ENCODE measurements at places on chromosomes 5 and 9. TPM values are rescaled to one million over a fixed set of nuclear protein-coding genes. Genes with fewer than 3 reads are reported as not detected.

IFNA21 gene
- not detected for total RNA-seq

DNA sequence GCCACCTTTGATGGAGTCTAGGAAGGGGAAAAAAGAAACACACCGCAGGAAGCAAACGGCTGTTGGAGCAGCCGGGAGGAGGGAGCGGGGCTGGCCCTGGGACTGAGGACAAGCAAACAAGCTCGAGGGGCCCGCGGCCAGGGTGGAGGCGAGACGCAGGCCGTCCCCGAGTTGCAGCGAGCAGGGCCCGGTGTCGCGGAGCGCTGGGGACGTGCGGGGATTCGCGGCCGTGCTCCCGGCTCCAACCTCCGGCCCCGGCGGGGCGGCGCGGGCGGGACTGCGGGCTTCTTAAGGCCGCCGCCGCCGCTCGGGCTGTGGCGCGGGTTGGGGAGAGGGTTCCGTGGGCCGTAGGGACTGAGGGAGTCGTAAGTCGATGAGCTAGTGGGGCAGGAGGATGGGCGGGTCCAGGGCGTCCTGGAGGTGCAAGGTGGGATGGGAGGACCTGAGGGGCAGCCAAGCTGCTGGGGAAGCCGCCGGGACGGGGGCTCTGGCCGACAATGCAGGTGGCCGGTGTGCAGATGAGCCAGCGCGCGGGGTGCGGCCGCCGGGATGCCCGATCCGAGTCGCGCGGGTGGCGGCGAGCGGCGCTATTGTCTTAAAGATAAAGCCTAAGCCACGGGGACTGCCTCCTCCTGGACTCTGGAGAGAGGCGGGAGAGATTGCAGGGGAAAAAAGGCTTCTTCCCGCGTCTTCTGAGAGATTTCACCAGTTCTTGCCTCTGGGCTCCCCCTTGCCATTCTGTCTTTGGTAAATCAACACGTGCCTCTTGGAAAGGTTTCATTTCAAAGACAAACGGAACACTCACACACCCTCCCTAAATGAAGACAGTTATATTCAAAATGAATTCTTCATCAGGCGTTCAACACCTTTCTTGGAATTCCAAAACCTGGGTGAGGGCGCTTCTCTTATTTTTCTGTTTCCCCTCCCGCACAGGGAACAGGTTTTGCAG lies 1.6 kb upstream of the HAPLN1 start:
- peak; percentile 65 for DNase-seq

- DNase-seq = no peak
Observed at GRCh38 chr5:14753292-14753691, 88.8 kb downstream of the OTULIN start.

DNA sequence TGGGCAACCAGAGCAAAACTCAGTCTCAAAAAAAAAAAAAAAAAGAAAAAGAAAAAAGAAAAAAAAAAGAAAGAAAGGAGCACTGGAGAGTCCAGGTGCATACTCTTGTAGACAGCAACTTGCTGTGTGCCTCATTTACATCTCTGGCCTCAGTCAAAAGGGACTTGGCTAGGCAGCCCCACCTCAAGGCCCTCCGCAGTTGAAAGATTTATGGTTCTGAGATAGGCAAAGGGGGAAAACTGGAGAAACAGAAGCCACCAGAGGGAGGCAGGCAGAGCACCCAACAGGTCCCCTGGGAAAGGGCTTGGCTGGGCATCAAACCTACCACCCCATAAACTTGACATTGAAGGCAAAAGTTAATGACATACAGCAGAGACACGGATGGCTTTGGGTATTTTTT lies 6.1 kb downstream of the ORM2 start:
- no peak for DNase-seq

DNA sequence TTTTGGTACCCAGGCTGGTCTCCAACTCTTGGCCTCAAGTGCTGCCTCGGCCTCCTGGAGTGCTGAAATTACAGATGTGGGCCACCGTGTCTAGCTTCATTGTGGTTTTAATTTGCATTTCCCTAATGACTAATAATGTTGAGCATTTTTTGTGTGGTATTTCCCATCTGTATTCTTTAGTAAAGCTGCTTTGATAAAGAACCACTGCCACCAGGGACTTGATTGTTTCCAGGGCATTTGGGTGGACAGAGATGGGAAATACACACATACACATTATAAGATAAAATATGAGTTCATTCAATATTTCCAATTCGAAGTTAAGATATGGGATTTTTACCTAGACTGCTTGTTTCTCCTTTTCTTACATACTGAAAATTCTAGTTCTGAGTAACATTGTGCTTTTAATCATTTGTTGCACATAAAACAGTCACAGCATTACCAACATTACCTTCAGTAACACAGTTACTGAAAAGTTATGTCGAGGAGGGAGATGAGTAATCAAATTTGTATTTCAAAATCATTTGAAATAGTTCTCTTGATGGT lies 28.9 kb downstream of the HABP4 start:
- DNase-seq = no peak

DNA sequence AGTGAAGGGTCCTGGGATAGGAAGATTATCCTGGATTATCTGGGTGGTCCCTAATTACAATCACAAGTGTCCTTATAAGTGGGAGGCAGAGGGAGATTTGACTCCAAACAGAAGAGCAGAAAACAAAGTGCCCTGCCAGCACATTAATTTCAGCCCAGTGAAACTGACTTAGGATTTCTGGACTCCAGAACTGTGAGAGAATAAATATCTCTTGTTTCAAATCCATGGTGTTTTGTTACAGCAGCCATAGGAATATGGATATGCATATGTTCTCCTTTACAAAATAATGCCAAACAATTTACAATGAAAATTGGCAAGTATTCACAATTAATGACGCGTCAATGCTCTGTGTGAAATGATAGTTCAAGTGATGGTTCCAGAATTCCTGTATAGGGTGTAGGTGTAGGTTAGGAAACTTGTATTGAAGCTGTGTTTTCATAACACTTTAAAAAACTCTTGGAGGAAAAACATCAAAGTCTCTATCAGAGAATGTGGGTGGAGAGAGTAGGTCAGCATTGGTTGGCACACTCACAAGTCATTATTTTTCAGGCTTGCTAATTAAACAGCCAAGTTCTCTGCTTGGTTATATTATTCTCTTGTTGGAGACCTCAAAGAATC lies 19.9 kb upstream of the PLPP1 start:
- DNase-seq = no peak

DNA sequence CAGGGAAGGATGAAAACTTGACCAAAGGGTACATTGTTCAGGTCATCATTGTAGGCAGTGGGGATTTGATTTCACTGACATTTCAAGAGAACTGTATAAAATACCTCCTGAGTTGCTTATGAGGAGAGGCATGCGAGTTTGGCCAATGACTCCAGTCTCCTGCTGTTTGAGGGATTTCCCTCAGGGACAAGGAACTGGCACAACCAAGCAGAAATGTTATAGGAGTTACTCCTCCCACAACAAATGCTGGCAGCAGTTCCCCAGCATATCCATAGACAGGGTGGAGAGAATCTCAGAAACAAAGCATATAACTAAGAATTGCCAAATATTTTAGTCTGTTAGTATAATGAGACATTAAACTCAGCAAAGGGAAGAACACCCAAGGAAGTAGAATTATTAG lies 47.2 kb upstream of the FBXL7 start:
- no peak for DNase-seq

GRCh38 chr9:406886-407654 lies 192.4 kb downstream of the DOCK8 start:
- DNase-seq = no peak

COX7C gene
- total RNA-seq = 538 TPM

- no peak for DNase-seq
Observed at GRCh38 chr5:18111906-18112465, 477.7 kb downstream of the TAF11L14 start.

- DNase-seq = no peak
Observed at GRCh38 chr9:2838371-2839000, 5.4 kb downstream of the PUM3 start.

TMEM252 gene
- total RNA-seq = not detected

MAPK9 gene
- total RNA-seq = 36.1 TPM

CCNO gene
- not detected for total RNA-seq

- no peak for DNase-seq
Observed at GRCh38 chr5:138515556-138516245, 27.3 kb downstream of the ETF1 start.

GABRB2 gene
- total RNA-seq = 0.21 TPM

GPR150 gene
- not detected for total RNA-seq

MLANA gene
- not detected for total RNA-seq

PCDHA4 gene
- total RNA-seq = 9.0 TPM

DOCK8 gene
- total RNA-seq = 0.58 TPM

GRCh38 chr5:117010574-117010973 lies 436.0 kb upstream of the SEMA6A start:
- DNase-seq = no peak

PFN3 gene
- not detected for total RNA-seq

GRCh38 chr9:19630760-19631159 lies 158.1 kb downstream of the SLC24A2 start:
- no peak for DNase-seq

- no peak for DNase-seq
Observed at GRCh38 chr9:88804254-88804596, 187.0 kb upstream of the S1PR3 start.

- no peak for DNase-seq
Observed at GRCh38 chr5:115168829-115169486, 750 bp downstream of the TRIM36 start.

PCDH12 gene
- 0.25 TPM for total RNA-seq

DNA sequence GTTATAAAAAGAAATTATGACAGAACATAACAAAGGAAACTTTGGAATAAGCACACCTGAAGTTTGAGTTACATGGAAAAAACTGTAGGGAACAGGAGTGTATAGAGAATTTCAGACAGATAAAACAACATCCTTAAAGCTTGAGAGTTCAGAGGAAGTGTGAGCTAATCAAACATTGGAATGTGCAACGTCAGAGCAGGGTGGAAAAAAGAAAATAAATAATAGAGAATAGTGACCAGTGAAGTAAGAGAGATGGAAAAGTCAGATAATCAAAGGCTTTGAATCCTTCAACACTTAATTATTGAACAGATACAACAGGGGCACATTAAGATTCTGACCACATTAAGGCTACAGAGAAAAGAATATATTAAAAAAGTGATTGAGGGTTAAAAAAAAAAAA lies 128.5 kb upstream of the CDH10 start:
- no peak for DNase-seq

PCDHB3 gene
- total RNA-seq = 5.7 TPM

- DNase-seq = no peak
Observed at GRCh38 chr9:27117489-27118135, 8.6 kb downstream of the TEK start.

SCAI gene
- 15.2 TPM for total RNA-seq

TIMD4 gene
- total RNA-seq = not detected
